DMS153 (cell line): ENCODE measurements at places on chromosomes 3 and 15.

DNA sequence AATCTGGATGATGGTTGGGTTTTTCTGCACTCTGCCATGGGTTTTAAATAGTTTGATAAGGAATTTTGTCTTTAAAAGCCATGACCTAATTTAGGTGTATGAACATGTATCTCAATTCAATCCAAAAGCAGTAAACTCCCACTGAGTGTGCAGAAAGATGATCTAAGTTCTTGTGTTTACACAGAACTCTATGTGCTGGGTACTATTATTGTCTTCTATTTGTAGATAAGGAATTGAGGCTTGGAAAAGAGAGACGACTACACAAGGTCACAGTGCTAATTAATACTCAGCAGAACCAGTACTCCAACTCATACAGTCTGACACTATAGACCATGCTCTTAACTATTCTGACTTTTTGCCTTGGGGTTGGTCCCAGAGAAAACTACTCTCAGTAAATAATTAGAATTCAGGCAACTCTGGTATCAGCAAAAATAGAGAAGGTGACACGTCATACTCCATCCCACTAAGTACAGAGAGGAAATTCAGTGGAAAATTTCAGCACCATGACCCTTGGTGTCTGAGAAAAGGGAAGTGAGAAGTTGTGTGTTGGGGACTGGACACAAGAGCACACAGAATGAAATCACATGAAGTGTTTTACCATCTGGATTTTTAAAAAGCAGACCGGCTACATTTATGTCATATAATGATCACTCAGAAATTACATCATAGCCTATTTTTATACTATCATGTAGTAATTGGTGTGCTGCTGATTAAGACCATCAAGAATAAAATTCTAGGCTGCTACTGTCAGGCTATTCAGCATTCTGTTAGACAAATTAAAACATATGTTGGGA lies 18.3 kb upstream of the MYH15 start:
- DNase-seq = no peak

- DNase-seq = no peak
Observed at GRCh38 chr3:139456386-139456785, 19.9 kb downstream of the RBP2 start.

GRCh38 chr15:83378921-83379578 lies 68.1 kb upstream of the SH3GL3 start:
- DNase-seq = no peak

DNA sequence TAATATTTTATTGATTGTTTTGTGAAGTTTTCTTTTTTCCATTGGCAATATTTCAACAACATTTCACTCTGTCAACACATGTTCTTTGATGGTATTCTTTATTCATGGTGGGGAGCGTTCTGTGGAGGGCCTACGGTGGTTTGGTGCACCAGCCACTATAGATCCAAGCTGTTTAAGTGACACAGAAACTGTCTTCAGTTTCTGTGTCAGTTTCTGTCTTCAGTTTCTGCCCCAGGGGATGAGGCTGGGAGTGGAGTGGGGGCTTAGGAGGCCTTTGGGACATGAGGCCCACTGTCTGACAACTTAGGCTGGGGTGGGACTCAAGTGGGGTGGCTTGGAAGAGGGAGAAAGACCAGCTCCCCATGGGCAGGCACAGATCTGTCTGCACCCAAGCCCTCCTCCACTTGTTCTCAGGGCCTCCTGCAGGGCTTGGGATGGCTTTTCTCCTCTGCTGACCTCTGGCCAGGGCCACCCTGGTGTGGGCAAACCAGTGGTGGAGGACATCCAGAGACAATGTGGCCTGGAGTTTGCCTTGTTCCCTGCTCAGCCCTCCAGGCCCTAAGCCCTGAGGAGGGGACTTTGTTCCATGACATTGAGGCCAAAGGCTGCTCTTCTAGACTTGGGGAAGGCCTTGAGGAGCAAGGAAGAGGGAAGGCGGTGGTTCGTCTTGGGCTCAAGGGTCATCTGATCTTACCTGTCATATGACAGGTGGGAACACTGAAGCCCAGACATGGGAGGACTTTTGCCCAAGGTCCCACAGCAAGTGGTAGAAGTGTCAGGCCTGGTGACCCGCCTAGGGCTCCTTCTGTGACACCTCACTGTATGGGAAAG lies 60.3 kb upstream of the SMAD6 start:
- no peak for DNase-seq

DNA sequence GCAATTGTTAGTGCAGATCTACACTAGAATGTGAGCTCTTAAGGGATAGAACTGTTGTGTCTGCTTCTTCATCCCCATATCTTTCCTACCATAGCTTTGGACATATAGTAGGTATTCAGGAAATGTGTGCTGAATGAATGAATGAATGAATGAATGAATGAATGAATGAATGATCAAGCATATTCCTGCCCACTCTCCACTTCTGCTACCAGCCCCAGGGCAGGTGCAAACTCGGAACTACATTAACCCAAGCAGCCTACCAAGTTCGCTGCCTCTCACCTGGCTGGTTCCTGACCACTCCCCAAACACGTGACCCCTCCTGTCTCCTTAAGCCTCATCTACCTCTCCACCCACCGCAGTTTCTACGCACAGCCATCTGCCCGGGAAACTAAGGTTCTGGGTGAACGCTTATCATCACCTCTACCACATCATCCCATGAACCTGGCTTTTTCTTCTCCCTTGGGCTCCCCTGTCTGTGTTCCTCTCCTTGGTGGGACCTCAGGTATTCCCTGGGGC lies 26.8 kb downstream of the PAQR5 start:
- no peak for DNase-seq

DNA sequence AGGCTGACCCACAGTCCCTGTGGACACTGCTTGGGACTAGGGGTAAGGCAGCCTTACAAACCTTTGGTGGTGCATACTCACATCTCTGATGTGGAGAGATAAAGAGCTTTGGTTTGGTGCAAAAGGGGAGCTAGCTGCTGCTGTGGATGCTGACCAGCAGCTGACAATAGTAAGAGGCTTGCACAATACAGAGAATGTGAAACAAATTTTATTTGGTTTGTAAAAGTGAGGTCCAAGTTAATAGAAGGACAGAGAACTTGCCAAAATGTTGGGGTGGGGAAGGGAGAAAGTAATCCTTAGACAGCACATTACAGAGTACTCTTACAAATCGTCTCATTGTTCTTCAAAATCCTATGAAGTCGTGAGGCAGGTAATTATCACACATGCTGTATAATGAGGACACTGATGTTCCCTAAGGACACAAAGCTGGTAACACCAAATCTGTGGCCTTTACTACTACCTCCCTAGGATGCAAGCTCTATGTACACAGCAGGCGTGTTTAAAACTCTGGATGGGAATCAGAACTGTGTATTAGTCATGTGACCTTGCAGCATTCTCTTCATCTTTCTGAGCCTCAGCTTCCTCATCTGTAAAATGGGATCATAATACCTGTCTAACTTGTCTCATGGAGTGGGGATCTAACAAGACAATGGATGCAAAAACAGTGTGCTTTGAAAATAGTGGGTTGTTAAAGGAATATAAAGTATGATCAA lies 21.6 kb downstream of the ARHGAP31 start:
- no peak for DNase-seq

- DNase-seq = no peak
Observed at GRCh38 chr3:23232854-23233253, 29.7 kb downstream of the UBE2E2 start.

GRCh38 chr15:61051569-61052031 lies 177.5 kb downstream of the RORA start:
- no peak for DNase-seq

DNA sequence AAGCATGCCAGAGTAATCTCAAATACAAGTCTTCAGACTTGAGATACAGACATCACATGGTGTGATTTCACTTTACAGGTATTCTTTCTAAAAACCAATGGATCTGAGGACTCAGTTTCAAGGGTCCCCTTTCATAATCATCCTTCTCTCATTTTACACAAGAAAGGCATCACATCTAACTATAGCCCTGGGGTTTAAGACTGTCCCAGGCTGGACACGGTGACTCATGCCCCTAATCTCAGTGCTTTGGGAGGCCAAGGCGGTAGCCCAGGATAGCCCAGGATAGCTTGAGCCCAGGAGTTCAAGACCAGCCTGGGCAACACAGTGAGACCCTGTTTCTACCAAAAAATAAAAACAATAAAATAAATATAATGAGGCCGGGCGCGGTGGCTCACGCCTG lies 36.4 kb downstream of the UBP1 start:
- no peak for DNase-seq

DNA sequence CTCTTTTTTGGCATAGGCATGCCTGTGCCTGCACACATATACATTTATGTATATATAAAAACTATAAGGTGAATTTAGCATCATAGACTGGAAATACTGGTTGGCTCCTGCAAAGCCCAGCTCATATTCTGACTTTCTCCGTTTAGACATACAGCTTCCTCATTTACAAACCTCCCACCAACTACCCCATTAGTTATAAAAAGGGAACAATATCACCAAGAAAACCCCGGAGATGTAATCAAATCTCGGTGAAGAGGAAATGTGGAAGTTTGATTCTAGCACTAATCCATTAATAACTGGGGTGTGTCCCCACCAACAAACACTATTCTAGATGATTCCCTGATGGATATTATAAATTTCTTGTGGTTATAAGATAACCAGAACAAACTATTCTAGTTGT lies 517.7 kb upstream of the TBL1XR1 start:
- no peak for DNase-seq

DNA sequence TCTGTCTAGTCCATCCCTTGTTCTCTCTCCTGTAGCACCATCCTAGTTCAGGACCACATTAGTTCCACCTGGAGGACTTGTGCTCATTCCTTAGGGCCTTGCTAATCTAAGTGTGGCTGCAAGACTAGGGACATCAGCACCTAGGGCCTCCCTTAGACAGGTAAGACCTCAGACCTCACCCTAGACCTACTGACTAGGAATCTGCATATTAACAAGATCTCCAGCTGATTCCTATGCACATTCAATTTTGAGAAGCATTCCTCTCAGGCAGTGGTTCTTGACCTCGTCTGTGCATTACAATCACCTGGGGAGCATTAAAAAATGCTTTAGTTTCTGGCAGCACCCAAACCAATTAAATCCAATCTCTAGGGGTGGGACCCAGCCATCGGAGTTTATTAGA lies 238.4 kb upstream of the RGMA start:
- no peak for DNase-seq

DNA sequence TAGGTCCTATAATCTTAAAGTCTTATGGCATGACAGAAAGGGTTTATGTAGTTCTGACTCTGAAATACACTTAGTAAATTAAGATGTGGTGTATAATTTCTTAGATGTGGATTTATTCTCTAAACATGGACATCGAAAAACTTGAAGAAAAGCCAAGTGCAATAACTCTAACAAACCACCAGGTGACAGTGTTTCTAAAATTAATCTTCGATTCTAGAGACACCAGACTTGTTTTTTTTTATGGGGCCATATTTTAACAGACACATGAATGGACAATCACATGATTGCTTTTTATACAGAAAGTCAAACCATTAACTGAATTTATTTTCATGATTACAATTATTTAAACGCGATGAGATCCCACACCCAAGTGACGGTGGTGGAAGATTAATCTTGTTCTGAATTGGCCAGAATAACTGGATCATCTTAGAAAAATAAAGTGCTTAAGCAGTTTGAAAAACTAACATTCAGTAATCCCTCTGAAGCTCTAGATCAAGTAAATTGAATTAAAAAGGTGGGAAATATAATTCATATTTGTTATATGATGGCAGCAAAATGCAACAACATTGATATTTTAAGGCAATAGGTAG lies 305.1 kb downstream of the LSAMP start:
- peak; percentile 22 for DNase-seq

GRCh38 chr15:85726454-85726853 lies 68.3 kb downstream of the KLHL25 start:
- no peak for DNase-seq

DNA sequence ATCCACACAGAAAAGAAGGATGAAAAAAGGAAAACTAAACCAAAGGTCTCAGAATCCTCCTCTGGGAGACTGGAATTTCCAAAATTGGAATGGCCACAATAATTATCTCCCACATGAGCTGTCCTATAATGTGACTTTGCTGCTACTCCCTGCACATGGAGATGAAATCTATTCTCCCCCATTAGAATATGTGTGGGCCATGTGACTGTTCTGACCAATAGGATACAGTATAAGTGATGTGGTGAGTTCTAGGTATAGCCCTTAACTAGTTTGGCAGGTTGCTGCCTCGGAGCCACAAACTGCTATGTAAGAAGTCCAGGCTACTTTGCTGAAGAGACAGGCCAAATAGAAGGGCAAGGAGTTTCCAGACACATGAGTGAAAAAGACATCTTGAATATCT lies 5.2 kb downstream of the TRIM59 start:
- DNase-seq = no peak

DNA sequence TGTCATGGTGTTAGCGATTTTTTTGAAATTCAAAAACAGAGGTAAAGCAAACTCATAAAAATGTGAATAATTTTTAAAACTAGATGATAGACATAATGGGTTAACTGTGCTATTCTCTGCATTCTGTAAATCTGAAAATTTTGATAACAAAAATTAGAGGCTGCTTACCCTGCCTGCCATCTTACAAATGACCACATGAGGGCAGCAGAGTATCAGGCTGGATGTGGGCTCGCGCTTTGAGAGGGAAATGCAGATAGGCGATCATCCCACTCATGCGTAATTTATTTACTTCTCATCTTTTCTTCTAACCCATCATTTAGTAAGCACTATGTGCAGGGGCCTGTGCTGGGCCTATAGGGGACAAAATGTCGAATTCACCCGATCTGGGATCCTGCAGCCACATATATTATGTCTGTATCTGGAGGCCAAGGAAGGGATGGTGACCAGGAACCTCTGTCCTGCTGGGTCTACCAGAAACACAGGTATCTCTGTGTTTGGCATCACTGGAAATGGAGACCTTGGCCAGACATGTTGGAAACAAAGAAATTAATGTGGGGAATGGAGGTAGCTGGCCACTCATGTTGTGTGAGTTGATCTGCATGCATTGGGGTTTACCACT lies 7.8 kb upstream of the RAD18 start:
- no peak for DNase-seq

DNA sequence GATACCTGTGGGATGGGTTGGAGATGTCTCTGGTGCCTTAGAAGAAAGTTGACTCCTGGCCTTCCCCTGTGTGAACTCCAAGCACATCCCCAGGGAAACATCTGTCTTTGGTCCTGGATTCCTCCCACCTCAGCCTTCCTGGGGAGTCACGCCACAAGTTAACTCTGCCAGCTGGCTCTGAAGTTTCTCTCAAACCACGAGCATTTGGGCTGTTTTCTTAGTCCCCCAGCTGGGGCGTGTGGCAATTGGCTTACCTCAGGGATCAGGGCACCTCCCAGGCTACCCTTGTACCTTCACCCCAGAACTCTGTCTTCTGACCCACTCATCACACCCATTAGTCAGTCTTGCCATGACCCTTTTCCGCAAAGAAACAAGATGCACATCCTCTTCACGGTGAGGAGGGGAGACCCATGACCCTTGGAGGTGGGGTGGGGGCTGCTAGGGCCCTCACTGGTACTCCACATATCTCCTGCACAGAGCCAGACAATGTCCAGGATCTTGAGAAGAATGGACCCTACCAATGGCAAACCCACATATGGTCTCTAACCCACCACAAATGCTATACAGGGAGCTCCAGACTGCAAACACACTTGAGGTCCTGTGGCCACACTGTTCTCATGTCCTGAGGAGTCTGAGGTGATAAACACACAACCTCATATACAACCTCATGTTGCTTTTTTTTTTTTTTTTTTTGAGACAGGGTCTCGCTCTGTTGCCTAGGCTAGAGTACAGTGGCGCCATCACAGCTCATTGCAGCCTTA lies 3.9 kb downstream of the NEIL1 start:
- no peak for DNase-seq

- DNase-seq = no peak
Observed at GRCh38 chr3:120174811-120175539, 80.7 kb upstream of the GSK3B start.
